ENCODE measurements at places on chromosomes 2 and 18.

DNA sequence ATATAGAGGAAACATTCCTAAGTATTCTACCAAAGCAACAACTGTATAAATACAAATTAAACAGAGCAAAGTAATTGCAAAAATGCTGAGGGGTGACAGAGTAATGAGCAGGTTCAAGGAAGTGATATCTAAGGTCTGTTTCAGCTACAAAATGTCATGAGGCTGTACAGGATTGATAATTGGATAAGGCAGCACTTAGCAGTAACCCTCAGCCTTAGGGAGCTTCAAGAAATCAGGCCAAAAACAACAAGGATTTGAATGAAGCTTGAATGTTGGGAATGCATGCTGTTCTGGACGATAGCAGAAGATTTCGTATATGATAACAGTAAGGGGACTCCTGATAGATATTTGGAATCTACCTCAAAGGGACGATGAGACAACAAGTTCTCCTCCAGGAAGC lies 142.0 kb upstream of the MMADHC start:
- DNase-seq = no peak

DNA sequence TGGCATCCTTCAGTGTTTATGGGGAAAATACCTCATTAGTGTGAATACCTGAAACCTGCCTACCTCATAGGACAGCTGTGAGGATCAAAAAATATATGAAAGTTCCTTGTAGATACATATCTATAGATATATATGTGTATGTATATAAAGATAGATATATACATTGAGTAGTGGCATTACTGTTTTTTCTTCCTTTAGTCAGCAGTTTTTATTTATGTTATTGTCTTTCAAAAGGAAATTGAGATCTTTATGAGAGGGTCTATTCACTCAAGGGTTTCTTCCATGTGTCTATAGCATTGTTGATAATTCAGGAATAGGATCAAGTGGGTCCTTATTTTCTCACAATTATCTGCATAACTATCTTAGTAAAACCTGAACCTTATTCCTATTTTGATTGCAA lies 6.6 kb downstream of the RMP24 start:
- DNase-seq = no peak

GRCh38 chr2:149597668-149598326 lies 10.2 kb upstream of the MMADHC start:
- no peak for DNase-seq

GRCh38 chr2:145652036-145652435 lies 1132.1 kb upstream of the ZEB2 start:
- no peak for DNase-seq

- no peak for DNase-seq
Observed at GRCh38 chr18:51711298-51711889, 513.9 kb upstream of the MEX3C start.

GRCh38 chr2:221120643-221121042 lies 451.5 kb downstream of the EPHA4 start:
- DNase-seq = no peak

- DNase-seq = no peak
Observed at GRCh38 chr18:22114526-22115321, 54.7 kb upstream of the GATA6 start.

- DNase-seq = no peak
Observed at GRCh38 chr18:49564518-49564834, 2.6 kb downstream of the LIPG start.

DNA sequence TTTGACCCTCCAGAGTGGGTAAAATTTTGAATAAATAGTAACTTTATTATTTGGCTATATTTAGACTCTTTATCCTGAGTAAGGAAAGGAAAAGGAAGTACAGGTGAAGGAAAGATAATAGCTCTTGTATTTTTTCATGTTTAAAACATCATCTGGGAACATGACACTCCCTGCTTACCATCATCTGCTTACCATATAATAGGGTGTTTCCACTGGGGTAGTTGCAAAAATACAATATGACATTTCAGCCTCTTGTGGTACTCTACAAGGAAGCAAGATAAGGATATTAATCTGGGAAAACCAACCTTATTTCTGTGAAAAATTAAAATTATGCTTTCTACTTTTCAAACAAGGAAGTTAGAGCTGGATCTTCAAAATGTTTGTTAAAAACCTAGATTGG lies 9.9 kb downstream of the RELCH start:
- DNase-seq = no peak

- no peak for DNase-seq
Observed at GRCh38 chr2:5352286-5352685, 339.9 kb upstream of the SOX11 start.

- DNase-seq = no peak
Observed at GRCh38 chr2:58291726-58292438, 50.8 kb upstream of the FANCL start.

DNA sequence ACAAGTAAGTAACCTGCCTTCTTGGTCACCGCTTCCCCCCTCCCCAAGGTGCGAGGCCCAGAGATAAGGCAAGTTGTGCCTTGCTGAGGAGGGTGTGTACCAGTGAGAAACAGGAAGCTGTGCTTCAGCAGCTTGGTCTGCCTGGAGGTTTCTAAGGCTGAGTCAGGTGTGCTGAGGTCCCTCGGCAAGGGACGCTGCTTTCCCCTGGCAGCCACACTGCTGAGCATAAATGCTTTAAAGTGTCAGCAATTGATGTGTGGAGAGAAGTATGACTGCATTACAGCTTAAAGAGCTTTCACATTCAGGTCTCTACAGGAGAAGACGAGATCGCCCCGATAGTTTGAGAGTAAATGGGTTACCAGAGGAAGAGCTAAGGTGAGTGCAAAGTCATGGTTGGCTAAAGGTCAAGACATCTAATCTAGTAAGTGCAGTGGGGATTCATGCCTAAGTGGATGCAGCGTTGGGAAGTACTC lies 86.9 kb downstream of the LIMS1 start:
- no peak for DNase-seq

- no peak for DNase-seq
Observed at GRCh38 chr2:175464311-175464670, 282.8 kb upstream of the ATP5MC3 start.

- DNase-seq = no peak
Observed at GRCh38 chr2:40259900-40260299, 192.0 kb downstream of the SLC8A1 start.

- no peak for DNase-seq
Observed at GRCh38 chr2:146287281-146287680, 1557.5 kb upstream of the ACVR2A start.

DNA sequence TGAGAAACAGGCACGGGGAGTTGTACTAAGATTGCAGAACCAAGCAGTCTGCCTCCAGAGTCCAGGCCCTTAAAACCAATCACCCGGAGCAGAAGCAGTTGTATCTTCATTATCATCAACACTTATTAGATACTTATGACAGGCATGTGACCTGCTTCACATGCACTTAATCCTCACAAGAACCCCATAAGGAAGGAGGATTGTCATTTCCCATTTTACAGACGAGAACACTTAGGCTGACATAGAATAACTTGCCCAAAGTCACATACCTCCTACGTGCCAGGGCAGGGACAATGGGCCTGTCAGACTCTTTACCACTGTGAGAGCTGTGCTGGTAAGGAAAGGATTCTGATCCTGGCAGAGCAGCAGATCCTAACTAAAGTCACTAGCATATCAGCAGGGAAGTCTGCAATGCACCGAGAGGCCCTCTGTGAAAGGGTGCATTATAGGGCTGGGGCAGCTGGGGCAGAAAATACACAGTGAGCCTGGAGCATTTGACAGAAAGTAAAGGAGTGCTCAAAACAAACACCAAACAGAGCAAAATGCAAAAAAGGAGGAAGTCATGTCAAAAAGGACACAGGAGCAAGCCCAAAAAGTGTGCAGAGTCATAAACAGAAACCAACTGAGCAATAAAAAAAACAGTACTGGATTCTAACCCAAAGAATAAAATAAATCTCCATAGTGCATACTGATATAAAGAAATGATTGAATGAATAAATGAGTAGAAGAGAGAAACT lies 55.9 kb upstream of the SP3 start:
- DNase-seq = no peak

DNA sequence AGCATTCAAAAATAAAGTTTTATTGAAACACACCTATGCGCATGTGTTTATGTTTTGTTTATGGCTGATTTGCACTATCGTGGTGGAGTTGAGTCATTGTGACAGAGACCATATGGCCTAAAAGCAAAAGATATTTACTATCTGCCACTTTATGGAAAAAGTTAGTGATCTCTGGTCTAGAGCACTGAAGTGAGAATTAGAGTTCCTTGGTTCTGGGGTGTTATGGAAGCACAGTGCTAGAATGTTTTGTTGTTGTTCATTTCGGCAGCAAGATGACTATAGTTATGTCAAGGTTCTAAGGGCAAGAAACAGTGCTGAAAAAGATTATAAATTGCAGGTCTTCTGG lies 416.5 kb downstream of the SLC4A3 start:
- no peak for DNase-seq

Measured in stimulated activated CD8-positive, alpha-beta memory T cell treated with anti-CD3 and anti-CD28 coated beads, Interleukin-4, amount 100 ng/mL, for 1 hour (primary cell).